ENCODE measurements at places on chromosomes 7 and 10. TPM values are rescaled to one million over a fixed set of nuclear protein-coding genes. Genes with fewer than 3 reads are reported as not detected.

FXYD4 gene
- total RNA-seq: not detected

FAM237B gene
- total RNA-seq: not detected

BUB3 gene
- total RNA-seq: 117 TPM

ZNF746 gene
- 30.8 TPM for total RNA-seq

SORCS1 gene
- not detected for total RNA-seq

KBTBD2 gene
- 46.5 TPM for total RNA-seq

SGPL1 gene
- 25.0 TPM for total RNA-seq

LEP gene
- not detected for total RNA-seq

RNF133 gene
- not detected for total RNA-seq

CELF2 gene
- total RNA-seq: 209 TPM

- H3K27me3 ChIP-seq: peaks cover 18% of the 10 kb centered on the region
- no peaks in the 10 kb centered on the region for H3K36me3 ChIP-seq
- no peak overlapping the region for H3K27ac ChIP-seq
- no peak overlapping the region for H3K4me3 ChIP-seq
- no peak for DNase-seq
Observed at GRCh38 chr7:158299607-158300006, 288.0 kb downstream of the PTPRN2 start.

- peak; percentile 40 for DNase-seq
- H3K36me3 ChIP-seq: no peaks in the 10 kb centered on the region
- peak overlapping the region; percentile 46 for H3K4me3 ChIP-seq
- no peak overlapping the region for H3K27ac ChIP-seq
- H3K4me1 ChIP-seq: peaks cover 22% of the 10 kb centered on the region
Observed at GRCh38 chr7:27210441-27211083, 10.7 kb upstream of the HOXA13 start.

- no peaks in the 10 kb centered on the region for H3K4me1 ChIP-seq
- H3K27me3 ChIP-seq: no peaks in the 10 kb centered on the region
- no peak for DNase-seq
- no peak overlapping the region for H3K27ac ChIP-seq
Observed at GRCh38 chr10:108385963-108386362, 1221.5 kb upstream of the SORCS1 start.

DNA sequence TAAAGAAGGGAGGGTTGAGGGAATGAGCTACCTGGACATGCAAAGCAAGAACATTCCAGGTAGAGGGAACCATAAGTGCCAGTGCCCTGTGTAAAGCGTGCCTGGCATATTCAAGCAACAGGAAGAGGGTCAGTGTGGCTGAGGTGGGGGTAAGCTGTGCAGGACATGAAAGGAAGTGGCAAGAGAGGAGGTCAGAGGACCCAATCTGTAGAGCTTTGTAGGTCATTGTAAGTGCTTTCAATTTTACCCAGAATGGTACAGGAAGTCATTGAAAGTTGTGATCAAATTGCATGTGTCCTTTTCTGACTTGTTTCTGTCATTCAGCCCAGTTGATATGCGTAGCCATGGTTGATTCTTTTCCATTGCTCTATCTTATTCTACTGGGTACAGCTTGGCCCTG lies 156.6 kb downstream of the NOC3L start:
- no peak overlapping the region for H3K27ac ChIP-seq
- no peaks in the 10 kb centered on the region for H3K36me3 ChIP-seq
- DNase-seq: no peak
- peaks cover 2% of the 10 kb centered on the region for H3K27me3 ChIP-seq
- no peaks in the 10 kb centered on the region for H3K4me1 ChIP-seq

DNA sequence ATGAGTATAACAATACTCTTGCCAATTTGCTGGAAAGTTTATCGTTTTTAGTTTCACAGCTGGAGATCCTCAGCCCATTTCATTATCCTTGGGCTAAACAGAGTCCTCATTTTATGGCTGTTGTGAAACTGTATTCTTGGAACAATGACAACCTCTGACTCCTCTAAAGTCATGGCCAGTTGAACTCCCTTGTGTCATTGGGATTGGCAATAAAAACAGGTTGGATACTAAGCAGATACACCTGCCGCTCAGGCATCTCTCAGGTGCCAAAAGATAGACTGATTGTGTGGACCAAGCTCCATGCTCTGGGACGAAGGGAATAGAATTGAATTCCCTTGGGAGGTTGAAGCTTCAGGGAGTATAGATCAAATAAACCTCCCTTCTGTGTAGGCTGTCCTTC lies 182.2 kb downstream of the WDR11 start:
- DNase-seq: no peak
- H3K27me3 ChIP-seq: peaks cover 4% of the 10 kb centered on the region
- no peak overlapping the region for H3K27ac ChIP-seq
- no peaks in the 10 kb centered on the region for H3K4me1 ChIP-seq

- no peaks in the 10 kb centered on the region for H3K27me3 ChIP-seq
- H3K27ac ChIP-seq: no peak overlapping the region
- no peak overlapping the region for H3K4me3 ChIP-seq
Observed at GRCh38 chr10:6386346-6386745, 183.6 kb downstream of the PFKFB3 start.

DNA sequence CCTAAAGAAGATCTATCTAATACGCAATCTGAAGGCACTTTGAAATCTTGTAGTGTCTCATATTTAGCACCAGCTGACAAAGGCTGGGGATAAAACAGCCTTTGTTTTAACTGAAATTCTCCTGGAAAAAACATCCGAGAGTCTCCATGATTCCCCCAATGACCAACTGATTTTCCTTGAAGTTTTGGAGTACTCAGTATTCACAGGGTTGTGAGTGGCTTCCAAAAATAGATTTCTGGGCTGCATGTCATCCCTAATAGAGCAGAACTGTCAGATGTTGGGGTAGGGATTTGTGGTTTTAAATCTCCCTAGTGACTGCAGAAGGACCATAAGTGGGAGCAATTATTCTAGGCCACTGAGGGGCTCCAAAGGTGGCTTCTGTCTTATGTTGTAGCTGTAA lies 206.4 kb downstream of the TAX1BP1 start:
- no peak for DNase-seq
- H3K4me3 ChIP-seq: no peak overlapping the region
- H3K4me1 ChIP-seq: peaks cover 2% of the 10 kb centered on the region
- H3K27ac ChIP-seq: no peak overlapping the region
- H3K27me3 ChIP-seq: no peaks in the 10 kb centered on the region
- H3K36me3 ChIP-seq: no peaks in the 10 kb centered on the region

- no peak overlapping the region for H3K4me3 ChIP-seq
- H3K4me1 ChIP-seq: peaks cover 7% of the 10 kb centered on the region
Observed at GRCh38 chr10:132938472-132939339, 3.7 kb downstream of the CFAP46 start.

- no peaks in the 10 kb centered on the region for H3K4me1 ChIP-seq
- H3K36me3 ChIP-seq: no peaks in the 10 kb centered on the region
- peaks cover 40% of the 10 kb centered on the region for H3K27me3 ChIP-seq
- no peak for DNase-seq
Observed at GRCh38 chr10:31587691-31588090, 268.7 kb downstream of the ZEB1 start.

DNA sequence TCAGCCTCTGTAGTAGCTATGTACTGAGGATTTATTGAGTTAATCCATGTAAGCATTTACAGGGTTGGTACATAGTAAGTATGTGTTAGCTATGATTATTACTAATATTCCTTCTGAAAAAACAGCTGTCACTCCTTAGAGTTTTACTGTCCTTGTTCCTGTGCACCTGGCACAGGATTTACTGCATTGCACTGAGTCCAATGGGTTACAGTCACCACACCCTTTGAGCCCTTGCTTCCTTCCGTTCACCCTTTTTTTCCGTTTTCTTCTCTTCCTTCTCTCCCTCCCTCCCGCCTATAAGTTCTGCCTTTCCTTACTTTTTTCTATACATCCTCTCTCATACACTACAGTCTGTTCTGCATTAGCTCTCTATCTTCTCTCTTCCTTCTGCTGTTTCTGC lies 12.5 kb upstream of the CDK6 start:
- no peak overlapping the region for H3K27ac ChIP-seq
- no peaks in the 10 kb centered on the region for H3K36me3 ChIP-seq
- H3K4me3 ChIP-seq: no peak overlapping the region
- no peaks in the 10 kb centered on the region for H3K27me3 ChIP-seq
- no peak for DNase-seq

GRCh38 chr10:97096261-97097083 lies 89.3 kb downstream of the SLIT1 start:
- peak overlapping the region; percentile 41 for H3K27ac ChIP-seq
- no peak overlapping the region for H3K4me3 ChIP-seq
- peaks cover 28% of the 10 kb centered on the region for H3K27me3 ChIP-seq
- H3K36me3 ChIP-seq: no peaks in the 10 kb centered on the region
- H3K4me1 ChIP-seq: no peaks in the 10 kb centered on the region

DNA sequence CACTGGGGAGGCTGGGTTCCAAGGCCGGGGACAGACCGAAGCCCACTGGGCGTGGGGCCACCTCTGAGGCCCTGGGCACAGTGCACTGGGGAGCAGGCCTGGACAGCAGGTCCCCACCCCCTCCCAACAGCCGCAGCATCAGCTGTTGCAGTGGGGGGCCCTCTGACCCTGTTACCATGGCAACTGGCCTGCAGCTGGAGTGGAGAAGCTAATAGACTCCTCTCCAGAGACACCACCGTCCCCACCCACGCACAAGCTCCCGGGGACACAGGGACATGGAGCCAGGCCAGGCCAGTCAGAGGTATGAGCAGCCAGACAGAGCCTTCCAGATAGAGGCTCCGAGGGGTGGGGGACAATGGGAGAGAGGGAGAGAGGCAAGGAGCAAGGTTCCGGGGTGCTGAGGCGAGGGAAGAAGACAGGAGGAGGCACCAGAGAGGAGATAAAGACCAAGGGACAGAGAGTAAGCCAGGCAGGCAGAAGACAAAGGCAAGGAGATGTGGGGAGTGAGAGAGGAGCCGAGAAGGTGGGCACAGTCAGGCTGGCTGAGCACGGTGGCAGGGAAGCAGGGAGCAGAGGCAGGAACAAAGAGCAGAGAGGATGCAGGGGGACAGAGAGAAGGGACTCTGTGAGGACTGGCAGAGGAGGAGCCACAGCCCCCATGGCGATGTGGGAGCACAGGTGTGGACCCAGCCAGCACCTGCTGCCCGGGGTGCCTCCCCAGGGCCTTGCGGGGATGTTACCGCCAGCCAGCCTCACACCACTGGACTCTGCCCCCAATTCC lies 6.7 kb downstream of the KCNH2 start:
- H3K27me3 ChIP-seq: peaks cover 2% of the 10 kb centered on the region
- no peak for DNase-seq
- no peak overlapping the region for H3K27ac ChIP-seq
- no peaks in the 10 kb centered on the region for H3K36me3 ChIP-seq

- DNase-seq: no peak
- H3K27ac ChIP-seq: no peak overlapping the region
- H3K4me3 ChIP-seq: no peak overlapping the region
- peaks cover 37% of the 10 kb centered on the region for H3K36me3 ChIP-seq
- no peaks in the 10 kb centered on the region for H3K27me3 ChIP-seq
- no peaks in the 10 kb centered on the region for H3K4me1 ChIP-seq
Observed at GRCh38 chr10:6211671-6212635, 9.2 kb downstream of the PFKFB3 start.

GRCh38 chr7:36667007-36667745 lies 57.1 kb downstream of the AOAH start:
- DNase-seq: no peak
- no peaks in the 10 kb centered on the region for H3K27me3 ChIP-seq
- no peak overlapping the region for H3K27ac ChIP-seq
- H3K4me1 ChIP-seq: peaks cover 26% of the 10 kb centered on the region
- H3K4me3 ChIP-seq: no peak overlapping the region
- H3K36me3 ChIP-seq: peaks cover 3% of the 10 kb centered on the region

DNA sequence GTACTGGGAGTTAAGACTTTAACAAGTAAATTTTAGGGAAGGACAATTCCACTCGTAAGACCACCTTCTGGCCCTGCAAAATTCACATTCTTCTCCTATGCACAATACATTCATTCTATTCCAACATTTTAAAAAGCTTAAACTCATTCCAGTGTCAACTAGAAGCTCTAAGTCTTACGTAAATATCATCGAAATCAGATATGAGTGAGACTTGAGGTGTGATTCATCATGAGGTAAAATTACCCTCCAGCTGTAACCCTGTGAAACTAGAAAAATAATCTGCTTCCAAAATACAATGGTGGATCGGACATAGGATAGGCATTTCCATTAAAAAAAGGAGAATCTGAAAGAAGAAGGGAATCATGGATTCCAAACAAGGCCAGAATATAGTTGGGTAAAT lies 370.3 kb downstream of the CDC14C start:
- no peak overlapping the region for H3K27ac ChIP-seq
- no peak for DNase-seq
- H3K4me1 ChIP-seq: no peaks in the 10 kb centered on the region

DNA sequence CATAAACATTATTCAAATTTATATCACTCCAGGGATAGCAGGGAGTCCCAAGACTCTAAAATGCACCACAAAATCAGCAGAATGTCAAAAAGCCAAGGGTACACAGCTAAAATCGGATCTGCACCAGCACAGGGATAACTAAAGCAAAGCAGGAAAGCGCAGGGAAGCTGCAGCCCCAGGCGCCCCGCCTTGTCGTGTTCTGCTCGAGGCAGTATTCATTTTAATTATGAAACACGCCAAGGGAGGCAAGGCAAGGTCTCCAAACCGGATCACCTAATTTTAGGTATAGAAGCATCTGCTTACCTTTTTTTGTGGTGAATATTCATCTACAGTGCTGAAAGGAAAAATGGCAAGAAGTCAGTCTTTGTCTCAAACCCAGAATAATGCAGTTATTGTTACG lies 199.4 kb downstream of the RAPGEF5 start:
- peaks cover 6% of the 10 kb centered on the region for H3K4me1 ChIP-seq
- H3K27ac ChIP-seq: no peak overlapping the region
- no peaks in the 10 kb centered on the region for H3K36me3 ChIP-seq

GRCh38 chr10:7243873-7244272 lies 167.0 kb downstream of the SFMBT2 start:
- H3K27me3 ChIP-seq: no peaks in the 10 kb centered on the region
- peaks cover 31% of the 10 kb centered on the region for H3K36me3 ChIP-seq
- H3K4me1 ChIP-seq: peaks cover 9% of the 10 kb centered on the region
- H3K27ac ChIP-seq: no peak overlapping the region
- no peak overlapping the region for H3K4me3 ChIP-seq
- no peak for DNase-seq

- H3K4me3 ChIP-seq: no peak overlapping the region
- peaks cover 31% of the 10 kb centered on the region for H3K27me3 ChIP-seq
- H3K4me1 ChIP-seq: peaks cover 30% of the 10 kb centered on the region
- no peak overlapping the region for H3K27ac ChIP-seq
Observed at GRCh38 chr7:378041-378420, 88.1 kb downstream of the FOXL3 start.

- no peak for DNase-seq
- no peak overlapping the region for H3K4me3 ChIP-seq
Observed at GRCh38 chr7:55032069-55032699, 13.4 kb downstream of the EGFR start.

GRCh38 chr10:14124941-14125340 lies 205.8 kb downstream of the FRMD4A start:
- H3K27ac ChIP-seq: no peak overlapping the region
- H3K27me3 ChIP-seq: no peaks in the 10 kb centered on the region
- no peak for DNase-seq
- no peaks in the 10 kb centered on the region for H3K4me1 ChIP-seq

GRCh38 chr7:127347567-127348246 lies 44.8 kb downstream of the ZNF800 start:
- H3K27ac ChIP-seq: no peak overlapping the region
- peak; percentile 76 for DNase-seq
- H3K36me3 ChIP-seq: no peaks in the 10 kb centered on the region
- peaks cover 9% of the 10 kb centered on the region for H3K4me1 ChIP-seq
- H3K4me3 ChIP-seq: peak overlapping the region; percentile 62

GRCh38 chr10:22690614-22691431 lies 23.6 kb downstream of the PIP4K2A start:
- peak overlapping the region; percentile 50 for H3K27ac ChIP-seq
- H3K27me3 ChIP-seq: no peaks in the 10 kb centered on the region
- no peaks in the 10 kb centered on the region for H3K36me3 ChIP-seq
- H3K4me1 ChIP-seq: peaks cover 34% of the 10 kb centered on the region
- no peak overlapping the region for H3K4me3 ChIP-seq

All from T-cell (primary cell).